ENCODE measurements at places on chromosomes 12 and 14.

DNA sequence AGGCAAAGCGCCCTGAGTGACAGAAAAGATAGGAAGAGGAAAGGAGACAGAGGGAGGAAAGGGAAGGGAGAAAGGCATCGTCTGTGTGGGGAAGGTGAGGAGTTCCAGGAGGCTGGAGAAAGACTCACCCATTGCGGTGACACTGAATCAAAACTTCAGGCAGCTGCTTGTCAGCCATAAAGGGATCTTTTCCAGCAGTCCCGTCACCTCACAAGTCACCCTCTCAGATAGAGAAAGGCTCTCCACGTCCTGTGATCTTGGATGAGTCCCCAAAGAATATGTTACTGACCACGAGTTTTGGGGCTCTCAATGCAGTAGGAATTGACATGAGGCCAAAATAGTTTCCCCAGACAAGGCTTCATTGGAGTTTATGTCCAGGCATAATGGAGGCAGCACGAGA, 9.8 kb upstream of the GMFB start:
- DNase-seq: no peak

GRCh38 chr14:75158843-75159614, 17.4 kb downstream of the TMED10 start:
- DNase-seq: no peak

DNA sequence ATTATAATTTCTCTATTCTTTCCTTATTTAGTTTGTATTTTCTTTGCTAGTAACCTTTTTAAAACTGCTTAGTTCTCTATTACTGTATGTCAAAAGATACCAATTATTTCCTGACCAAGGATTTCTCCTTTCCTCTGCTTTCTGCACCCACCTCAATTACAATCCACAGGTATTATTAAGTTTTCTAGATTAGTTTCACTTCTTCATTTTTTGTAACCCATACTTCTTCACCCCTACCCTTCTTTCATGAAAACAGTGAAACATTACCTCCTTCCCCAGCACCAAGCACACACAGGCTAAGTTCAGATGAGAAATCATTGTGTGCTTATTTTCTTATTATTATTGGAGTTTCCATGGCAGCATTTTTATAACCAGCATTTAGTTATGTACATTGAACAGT, 318.5 kb upstream of the MDGA2 start:
- DNase-seq: no peak

GRCh38 chr14:47772652-47773051, 97.2 kb upstream of the MDGA2 start:
- DNase-seq: no peak

DNA sequence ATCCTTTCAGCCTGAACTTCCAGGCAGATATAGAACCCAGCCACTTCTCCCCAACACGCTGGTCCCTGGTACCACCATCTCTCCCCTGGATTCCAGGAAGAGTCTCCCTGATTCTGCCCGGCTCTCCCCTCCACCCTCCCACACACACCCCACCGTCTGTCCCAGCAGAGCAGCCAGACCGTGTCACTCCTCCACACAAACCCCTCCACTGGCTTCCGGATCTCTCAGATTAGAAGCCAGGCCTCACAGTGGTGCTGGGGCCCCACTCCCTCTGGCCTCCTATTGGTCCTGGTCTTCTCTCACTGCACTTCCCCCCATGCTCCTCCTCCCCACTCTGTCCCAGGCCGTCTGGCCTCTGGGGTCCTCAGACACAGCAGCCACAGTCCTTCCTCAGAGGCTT, 52.4 kb upstream of the CDKN3 start:
- DNase-seq: no peak

DNA sequence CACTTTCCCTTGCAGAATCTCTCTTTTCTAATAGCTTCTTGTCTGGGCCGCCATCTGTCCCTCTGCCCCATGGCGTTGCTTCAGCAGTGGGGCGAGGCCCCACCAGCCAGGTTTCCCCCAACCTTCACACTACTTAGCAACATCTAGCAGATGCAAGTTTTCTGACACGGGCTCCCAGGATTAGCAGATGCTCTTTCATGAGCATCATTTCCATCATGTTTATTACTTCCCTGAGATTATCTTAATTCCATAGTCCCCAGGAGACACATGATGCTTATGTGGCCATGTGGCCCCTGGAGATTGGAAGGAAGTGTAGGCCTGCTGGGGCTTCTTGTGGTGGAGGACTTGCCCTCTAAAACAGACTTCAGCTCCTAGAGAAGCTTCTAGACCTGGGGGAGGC, 102.0 kb upstream of the MYL2 start:
- no peak for DNase-seq

GRCh38 chr14:50892255-50892654, 20.4 kb downstream of the ABHD12B start:
- no peak for DNase-seq

DNA sequence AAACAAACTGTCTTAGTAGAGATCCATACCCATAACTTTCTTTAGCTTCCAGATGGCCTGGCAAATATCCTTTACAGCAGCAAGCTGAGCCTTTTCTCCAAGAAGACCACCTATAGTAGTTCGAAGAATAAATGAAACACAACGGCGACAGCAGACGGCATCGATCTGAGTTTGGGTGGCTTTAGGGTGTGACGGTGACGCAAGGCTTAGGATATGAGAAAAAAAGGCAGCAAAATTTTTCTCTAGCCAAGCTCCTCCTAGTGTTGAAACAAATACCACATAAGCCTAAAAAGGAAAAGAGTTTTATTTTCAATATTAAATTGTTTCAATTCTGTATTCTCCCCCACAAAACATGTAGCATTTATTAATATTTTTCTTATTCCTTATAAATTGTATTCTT, 33.3 kb downstream of the HEATR5A start:
- DNase-seq: no peak

GRCh38 chr12:102543494-102544485, 63.4 kb upstream of the IGF1 start:
- no peak for DNase-seq

- no peak for DNase-seq
Observed at GRCh38 chr12:116698554-116699075, 39.3 kb downstream of the SPRING1 start.

GRCh38 chr12:97216848-97217247, 245.8 kb upstream of the RMST start:
- DNase-seq: no peak

DNA sequence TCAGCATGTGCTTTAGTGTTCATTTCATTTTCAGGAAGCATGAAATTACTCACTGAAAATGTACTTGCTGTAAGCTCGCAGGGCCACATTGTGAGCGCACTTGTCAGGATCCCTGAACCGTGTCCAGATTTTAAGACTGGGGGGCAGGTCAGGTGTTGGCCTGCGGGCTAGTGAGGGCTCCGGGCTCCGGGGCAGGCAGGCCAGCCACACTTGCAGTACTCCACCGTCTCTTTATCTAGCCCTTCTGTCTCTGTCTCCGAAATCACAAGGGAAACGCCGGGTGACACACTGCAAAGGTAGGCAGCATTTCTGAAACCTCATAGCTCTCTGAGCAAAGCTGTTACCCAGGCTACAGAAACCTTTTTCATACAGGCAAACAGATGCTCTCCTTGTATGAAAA, 98.7 kb downstream of the EML1 start:
- DNase-seq: no peak

- no peak for DNase-seq
Observed at GRCh38 chr14:104499784-104500760, 79.5 kb upstream of the C14orf180 start.

All from stimulated activated naive CD4-positive, alpha-beta T cell (primary cell).